ENCODE measurements at places on chromosomes 5 and 9.

GRCh38 chr5:6135977-6136376 is 242.4 kb downstream of the MED10 start:
- no peak for DNase-seq

DNA sequence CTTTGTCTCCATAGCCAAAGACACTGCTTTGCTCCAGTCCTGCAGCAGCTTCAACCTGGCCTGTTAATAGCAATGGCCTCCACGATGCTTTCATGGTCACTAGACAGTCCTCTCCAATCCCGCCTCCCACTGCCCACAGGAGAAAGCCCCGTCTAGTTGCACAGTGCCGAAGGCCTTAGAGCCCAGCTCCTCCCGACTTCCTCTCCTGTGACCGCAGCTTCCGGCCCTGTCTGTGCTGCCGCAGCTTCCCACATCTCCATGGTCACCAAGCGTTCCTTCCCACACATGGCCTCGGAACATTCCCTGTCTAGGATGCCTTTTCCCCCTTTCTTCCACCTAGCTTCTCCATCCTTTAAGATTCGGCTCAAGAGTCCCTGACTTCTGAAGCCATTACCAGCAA is 23.4 kb downstream of the PCA3 start:
- DNase-seq = no peak

DNA sequence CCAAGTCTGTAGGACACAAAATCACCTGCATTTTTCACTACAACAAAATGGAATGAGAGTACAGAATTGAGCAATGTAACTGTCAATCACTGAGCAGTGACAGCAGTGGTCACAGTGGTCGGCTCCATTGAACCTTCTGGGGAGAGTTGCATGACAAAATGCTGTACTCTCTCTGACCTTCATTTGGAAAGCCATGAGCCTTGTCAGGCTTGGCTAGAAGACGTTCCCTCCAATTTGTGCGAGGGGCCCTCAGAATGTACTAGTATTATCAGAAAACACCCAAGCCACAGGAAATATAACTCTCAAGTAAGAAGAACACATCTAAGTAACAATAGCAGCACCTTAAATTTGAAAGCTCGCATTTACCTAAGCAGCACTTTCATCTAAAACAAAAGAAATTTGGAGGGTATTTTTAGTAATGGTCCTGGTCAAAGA is 425.6 kb upstream of the MEF2C start:
- no peak for DNase-seq

DNA sequence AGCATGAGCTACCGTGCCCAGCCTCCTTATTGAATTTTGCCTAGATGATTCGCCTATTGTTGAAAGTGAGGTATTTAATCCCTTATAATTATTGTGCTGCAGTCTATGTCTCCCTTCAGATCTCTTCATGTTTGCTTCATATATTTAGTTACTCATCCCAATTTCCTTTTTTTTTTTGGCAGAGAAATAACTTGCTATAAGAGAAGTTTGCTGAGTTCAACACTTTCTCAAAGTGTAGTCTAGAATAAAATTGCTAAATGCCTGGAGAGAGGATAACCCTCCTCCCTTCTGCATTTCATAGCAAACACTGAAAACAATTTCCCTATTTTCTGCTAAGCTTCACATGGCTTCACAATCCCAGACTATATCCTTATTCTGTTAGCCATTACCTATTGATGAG is 136.6 kb upstream of the CD180 start:
- DNase-seq = no peak

- no peak for DNase-seq
Measured at GRCh38 chr5:176611435-176611834, 1.5 kb upstream of the GPRIN1 start.

GRCh38 chr5:16418471-16418922 is 47.1 kb downstream of the ZNF622 start:
- no peak for DNase-seq

DNA sequence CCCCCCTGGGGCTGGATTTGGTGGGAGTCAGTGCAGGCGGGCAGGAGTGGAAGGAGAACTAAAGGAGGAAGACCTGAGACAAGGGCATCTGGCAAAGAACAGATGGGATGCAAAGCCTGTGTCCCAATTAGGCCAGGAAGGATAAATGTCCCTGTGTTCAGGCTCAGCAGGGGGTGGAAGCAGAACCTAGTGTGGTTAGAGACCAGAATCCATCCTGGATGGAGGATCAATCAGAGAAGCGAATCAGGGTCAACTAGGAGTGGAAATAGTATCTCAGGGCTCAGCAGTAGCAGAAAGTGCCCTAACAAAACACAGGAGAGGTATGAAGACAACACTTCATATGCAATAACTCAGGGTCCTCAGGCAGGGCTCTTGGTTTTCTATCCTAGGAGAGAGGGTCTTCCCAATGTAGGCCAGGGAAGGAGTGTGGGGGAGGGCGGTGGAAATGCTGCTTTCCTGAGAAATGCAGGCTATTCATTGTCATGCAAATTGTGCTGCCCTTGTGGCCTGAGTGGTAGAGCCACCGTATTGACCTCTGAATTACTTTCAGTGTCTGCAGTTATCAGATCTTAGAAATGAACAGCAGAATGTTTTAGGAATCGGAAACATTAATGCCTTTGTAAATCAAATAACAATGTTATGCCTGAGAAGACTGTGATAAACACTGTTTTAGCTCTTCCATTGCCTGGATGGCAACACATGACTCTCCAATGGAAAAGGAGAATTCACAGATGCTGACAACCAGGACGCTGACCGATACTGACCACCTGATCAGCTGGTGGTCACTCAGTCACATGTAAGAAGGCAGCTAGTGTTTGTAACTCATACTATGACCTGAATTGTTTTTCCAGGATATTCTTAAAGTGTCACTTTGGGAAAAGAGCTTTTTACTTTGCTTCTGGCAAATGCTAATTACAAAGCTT is 323.6 kb downstream of the SEMA5A start:
- DNase-seq = no peak

DNA sequence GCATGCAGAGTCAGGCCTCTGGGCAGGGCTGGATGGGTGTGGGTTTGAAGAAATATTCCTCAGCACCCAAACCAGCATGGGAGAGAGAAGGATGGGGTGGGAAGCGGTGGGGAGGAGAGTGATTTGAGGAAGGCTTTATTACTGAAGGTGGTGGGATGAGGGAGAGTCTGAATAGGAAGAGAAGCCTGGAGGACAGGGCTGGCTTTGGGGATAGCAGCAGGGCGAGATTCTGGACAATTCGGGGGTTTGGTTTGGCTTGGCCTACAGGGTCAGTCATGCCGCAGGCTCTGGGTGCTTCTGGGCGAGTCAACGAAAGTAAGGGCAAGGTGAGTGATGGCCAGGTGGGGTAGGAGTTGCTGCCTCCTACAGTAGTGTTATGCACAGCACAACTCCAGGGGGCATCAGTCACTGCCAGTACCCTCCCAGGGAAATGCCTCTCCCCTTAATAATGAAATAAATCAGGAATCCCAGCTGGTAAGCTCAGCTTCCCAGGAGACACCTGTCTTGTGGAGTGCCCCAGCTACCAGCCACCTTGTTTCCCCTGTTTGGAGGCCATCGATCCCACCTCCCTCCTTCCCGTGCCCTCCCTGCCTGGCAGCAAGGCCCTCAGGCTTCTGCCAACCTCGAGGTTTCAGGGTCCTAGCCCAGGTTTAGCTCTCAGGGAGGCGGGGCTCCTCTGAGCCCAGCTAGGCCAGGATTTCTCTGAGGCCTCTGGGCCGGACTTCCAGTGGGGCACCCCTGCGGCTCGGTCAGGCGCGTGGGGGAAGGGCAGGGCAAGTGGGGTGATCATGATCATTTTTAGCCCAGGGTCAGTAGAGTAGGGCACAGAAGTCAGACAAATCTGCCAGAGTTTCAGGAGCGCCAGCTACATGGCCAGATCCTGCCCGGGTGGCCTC is 741 bp upstream of the NKX2-5 start:
- DNase-seq = no peak
